Head of caudate nucleus (tissue), 42 donors: ENCODE measurements at places on chromosomes 7 and 10.

GRCh38 chr7:1397491-1398327 lies 61.6 kb downstream of the MICALL2 start:
- no peak for DNase-seq

GRCh38 chr7:123797673-123798531 lies 47.1 kb upstream of the HYAL4 start:
- DNase-seq = no peak

DNA sequence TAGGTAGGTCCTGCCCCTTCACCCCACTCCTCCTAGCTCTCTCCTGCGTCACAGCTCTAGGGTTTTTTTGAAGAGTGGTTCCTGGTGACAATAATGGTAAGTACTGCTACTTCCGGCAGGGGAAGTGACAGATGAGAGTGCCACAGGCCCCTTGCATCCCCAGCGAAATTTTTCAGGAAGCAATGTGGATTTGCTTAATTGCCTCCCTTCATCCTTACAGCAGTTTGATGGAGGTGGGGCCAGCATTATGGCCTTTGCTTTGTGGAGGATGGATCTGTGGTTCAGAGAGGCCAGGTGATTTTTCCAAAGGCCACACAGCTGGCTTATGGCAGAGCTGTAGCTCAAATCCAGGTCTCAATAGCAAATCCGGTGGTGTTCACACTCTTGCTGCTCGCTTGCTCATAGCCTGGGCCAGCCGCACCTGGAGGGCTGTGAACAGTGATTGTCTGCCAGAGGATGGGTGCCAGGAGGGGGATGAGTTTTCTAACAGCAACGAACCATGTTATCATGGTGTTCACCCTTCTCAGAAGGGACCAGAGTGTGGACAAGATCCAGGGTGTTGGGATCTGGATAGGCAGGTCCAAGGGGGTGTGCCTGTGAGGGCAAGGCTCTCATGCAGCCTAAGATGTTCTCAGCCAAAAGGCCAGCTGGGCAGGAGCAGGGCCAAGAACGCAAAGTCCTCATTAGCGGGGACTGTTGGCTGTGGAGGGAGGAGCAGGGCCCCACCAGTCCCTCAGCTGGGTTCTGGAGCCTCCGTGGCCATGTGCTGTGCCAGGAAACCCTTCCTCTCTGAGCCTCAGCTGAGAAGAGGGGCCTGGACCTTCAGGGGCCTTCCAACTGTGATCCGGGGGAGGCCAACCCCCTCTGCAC lies 89.0 kb downstream of the EMX2 start:
- peak; percentile 60 for DNase-seq

DNA sequence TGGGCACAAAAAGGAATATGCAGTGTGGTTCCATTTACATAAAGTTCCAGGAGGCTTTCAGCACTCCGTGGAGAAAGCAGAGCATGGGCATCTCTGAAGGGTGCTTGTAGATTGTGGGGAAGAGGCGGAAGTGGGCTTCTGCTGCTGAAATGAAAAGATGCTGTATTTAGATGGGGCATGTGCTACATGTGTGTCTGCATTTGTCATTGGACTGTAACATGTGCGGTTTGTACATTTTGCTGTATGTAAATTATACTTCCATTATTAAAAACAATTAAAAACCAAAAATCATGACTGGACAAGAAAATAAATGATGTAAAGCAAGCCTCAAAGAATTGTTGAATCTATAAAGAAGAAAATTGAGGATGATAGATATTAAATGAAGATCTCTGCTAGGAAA lies 334.0 kb downstream of the WDR37 start:
- DNase-seq = no peak

DNA sequence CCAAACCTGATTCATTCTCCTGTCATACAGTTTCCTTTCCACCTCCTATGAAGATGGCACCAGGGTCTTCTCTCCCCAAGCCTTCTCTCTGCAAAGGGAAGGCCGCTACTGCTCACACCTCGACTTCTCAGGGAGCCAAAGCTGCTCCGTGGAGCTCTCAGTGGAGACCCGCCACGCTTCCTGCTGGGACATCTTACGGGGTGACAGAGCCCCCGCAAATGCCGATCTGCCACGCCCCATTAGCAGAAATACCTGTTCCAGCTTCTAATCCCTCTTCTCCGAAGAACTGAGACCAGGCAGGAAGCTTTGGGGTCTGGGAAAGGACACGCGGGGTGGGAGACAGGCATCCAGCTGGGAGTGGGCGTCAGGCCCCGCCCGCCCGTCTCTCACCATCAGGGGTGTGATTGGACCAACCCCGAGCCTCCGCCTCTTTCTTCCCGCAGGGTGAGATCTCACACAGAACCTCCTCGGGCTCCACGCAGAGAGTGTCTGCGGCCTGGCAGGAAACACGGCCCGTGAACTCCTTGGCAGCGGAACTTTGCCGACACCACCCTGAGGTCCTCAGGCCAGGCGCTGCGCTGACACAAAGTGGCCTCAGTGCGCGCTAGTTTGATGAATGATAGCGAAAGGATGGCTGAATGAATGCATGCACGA lies 12.0 kb upstream of the CALML5 start:
- DNase-seq = no peak

- DNase-seq = no peak
Measured at GRCh38 chr7:22731766-22732165, 4.8 kb downstream of the IL6 start.

- DNase-seq = no peak
Measured at GRCh38 chr10:12188656-12189055, 7.0 kb downstream of the NUDT5 start.

GRCh38 chr10:3578682-3579081 lies 206.3 kb downstream of the KLF6 start:
- DNase-seq = no peak

- peak; percentile 20 for DNase-seq
Measured at GRCh38 chr10:127195041-127195506, 1.3 kb downstream of the INSYN2A start.

- no peak for DNase-seq
Measured at GRCh38 chr7:111405621-111406020, 156.7 kb downstream of the IMMP2L start.

DNA sequence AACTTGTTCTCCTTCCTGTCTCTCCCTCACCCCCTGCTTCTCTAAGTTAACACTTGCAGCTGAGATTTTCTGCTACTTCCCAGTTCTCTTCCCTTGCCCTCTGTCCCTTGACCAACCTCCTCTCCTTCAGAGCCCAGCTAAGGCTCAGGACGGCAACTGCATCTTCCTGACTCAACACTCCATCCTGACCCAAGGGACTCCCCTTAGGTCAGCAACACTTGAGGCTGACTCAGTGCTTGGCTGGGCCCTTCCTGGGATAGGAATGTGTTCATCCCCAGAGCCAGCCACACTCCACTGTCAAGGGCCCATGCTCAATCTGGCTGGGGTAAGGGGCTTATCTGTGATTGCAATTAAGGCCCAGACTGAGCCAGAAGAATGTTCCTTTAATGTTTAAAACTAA lies 3.4 kb downstream of the CALHM2 start:
- no peak for DNase-seq
